NB4 (cell line): ENCODE measurements at places on chromosomes 5 and 9.

GRCh38 chr9:126700296-126700695, 86.6 kb downstream of the LMX1B start:
- no peak for DNase-seq

GRCh38 chr9:36030871-36031270, 5.8 kb upstream of the RECK start:
- no peak for DNase-seq

DNA sequence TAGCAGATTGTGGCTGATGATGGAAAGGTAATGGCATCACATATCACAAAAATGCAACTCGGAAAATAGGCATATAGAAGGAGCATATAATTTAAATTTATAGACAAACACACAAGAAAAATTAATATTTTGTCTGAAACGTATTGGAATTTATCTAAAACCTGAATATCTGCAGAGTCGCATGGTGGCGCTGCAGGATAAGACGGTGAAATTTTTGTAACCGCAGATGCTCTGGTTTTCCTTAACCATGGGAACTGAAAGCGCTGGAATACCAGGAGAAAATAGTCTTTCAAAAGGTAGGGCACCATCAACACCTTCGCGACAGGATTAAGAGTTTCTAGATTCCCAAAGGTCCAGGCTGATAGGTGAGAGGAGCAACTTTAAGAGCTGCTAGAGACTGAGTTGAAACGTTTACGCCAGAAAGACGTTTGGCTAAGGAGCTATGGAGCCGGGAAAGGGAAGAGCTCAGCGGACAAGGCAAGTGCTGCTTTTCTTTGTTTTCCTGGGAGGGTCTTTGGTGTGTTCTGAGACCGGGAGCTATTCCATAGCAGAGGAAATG, 11.0 kb upstream of the PCDHB15 start:
- DNase-seq, result no peak

GRCh38 chr5:179795863-179796833, 2.4 kb downstream of the LTC4S start:
- DNase-seq, result peak; percentile 93

- DNase-seq, result peak; percentile 65
Measured at GRCh38 chr9:127589955-127590370, 22.1 kb upstream of the STXBP1 start.
